NK-92 treated with Interleukin-12 subunit alpha and Interleukin-12 subunit beta, amount 100 ng/mL, for 24 hours (cell line): ENCODE measurements at places on chromosomes 16 and 17.

DNA sequence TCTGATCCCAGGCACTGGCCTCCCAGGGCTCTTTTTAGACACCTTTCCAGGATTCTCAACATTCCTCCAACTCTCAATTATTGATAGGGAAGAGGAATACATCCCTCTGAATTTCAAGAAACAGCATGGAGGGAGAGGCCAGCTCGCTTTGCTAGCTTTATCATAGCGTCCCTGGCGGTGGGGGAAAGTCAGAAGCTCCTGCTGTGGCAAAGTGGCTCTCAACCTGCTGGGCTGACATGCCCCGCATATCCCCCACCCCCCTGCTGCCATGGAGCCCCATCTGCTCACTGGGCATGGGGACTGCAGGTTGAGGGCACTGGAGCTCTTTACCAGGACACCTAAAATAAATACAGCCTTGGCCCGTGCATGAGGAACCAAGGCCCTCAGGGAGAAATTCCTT lies 140.3 kb downstream of the SLC39A11 start:
- no peak for DNase-seq

DNA sequence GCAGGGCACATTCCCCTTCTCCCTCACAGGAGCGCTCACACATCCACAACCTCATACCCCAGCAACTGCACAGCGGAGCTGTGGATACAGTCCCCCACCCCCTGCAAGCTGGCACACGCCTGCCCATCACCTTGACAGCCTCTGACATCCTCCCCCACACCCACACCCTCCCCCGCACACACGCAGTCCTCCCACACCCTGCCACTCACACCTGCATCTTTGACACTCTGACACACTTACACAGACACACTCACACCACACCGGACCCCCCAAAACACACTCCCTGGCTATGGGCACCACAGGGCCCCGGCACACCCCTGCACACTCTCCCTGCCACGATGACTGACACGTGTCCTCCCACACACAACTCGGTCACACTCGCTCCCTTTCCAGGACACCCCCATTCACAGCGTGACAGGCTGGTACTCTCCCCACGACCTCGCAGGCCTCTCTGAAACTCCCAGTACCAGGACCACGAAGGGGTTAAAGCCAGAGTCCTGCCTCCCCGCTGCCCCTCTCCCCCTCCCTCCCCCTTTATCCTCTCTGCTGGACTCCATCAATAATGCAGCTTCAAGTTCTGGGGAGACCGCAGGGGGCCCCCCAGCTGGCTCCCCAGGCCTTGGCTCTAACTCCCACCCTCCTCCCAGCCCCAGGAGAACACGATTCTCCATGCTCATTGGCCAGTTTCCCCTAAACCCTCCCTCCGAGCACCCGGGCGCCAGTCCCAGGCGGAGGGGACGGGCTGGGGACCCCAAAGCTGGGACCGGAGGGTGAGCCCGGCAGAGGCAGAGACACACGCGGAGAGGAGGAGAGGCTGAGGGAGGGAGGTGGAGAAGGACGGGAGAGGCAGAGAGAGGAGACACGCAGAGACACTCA lies at the start of gene PPP1R1B:
PPP1R1B (plus strand) TSS at position 782 of the 876 bp plus-strand sequence. CDS start 441 bp downstream, outside the sequence.
- no peak for DNase-seq

DNA sequence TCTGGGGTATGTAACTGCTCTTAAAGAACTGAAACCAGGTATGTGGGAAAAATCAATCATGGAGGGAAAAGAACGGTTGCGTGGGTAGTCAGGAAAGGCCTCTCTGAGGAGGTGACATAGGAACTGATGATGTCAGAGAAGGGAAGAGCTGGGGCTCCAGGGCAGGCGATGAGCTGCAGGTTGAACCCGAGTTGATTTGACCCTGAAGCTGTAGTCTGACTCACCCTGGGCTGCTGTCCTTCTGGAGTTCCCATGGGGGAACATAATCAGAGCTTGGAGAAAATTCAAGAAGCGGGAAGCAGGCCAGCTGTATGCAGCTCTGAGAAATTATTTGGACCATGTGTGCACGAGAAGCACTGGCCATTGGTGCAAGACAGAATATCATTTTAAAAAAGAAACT lies 16.7 kb downstream of the SLC6A2 start:
- DNase-seq, result no peak

GRCh38 chr17:59669944-59670343 lies 37.3 kb downstream of the PTRH2 start:
- DNase-seq, result no peak
